Upper lobe of left lung (tissue), 6 donors: ENCODE measurements at places on chromosomes 5 and 9.

DNA sequence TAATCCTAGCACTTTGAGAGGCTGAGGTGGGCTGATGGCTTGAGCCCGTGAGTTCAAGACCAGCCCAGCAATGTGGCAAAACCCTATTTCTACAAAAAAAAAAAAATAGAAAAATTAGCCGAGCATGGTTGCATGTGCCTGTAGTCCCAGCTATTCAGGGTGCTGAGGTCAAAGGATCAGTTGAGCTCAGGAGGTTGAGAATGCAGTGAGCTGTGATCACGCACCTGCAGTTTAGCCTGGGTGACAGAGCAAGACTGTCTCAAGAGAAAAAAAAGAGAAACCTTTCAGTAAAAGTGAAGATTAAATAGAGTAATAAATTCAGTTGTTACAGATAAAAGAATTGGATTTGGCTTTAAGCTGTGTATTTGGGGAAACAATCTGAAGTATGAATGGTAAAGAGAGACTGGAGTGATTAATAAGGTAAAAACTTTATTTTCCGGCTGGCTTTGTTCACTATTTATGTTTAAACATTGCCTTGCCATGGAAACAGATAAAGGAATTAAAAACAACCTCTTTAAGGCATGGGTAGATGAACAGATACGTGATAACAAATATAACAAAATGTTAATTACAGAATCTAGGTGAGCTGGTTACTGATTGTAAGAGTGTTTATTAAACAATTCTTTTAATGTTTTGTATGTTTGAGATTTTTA is 56.0 kb upstream of the PCAT7 start:
- no peak for DNase-seq

- DNase-seq, result no peak
Measured at GRCh38 chr5:172731680-172732074, 39.3 kb downstream of the DUSP1 start.

- no peak for DNase-seq
Measured at GRCh38 chr9:13688990-13689600, 409.6 kb upstream of the MPDZ start.

GRCh38 chr5:5421149-5421960 is 1.1 kb upstream of the ICE1 start:
- DNase-seq, result no peak

GRCh38 chr5:21791304-21791703 is 1061.8 kb downstream of the CDH12 start:
- DNase-seq, result no peak

DNA sequence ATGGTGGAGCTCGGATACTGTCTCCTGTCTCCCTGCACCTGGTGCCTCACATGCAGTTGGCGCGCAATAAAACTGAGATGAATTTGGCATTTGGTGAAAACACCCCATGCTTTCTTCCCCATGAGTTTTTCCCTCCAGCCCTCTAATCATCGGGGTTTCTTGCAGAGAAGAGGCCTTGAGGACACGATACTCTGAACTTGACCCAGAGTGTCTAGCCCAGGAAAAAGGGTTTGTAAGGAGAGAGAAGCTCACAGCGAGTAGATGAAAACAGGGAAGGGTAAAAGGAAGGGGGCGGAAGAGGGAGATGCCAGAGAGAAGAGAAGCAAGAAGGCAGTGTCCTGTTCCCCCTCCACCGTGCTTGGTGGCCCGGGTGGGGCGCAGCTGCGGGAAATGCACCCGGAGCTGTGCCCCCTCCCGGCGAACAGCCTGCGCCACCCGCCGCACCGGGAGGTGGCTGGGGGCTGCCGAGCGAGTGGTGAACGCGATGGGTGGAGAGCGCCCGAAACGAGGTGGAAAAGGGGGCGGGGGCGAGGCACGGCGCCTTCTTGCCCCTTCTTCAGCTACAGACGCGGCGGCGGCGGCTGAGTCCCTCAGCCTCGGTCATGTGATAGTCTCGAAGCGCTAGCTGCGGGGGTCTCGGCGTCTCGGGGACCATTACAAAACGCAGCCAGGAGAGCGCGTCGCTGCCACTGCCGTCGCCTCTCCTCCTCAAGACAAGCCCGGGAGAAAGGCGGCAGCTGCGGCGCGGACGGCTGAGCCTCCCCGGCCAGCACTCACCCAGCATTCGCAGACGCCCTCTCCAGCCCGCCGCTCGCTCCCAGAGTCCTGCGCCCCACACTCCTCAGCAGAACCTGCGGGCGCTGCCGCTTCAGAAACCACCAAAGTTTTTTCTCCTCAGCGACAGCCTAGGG is 1.1 kb upstream of the FOXB2 start:
- no peak for DNase-seq

GRCh38 chr9:114180696-114181606 is 25.6 kb downstream of the COL27A1 start:
- no peak for DNase-seq

GRCh38 chr9:135796784-135797485 is 95.0 kb downstream of the KCNT1 start:
- DNase-seq, result peak; percentile 72

DNA sequence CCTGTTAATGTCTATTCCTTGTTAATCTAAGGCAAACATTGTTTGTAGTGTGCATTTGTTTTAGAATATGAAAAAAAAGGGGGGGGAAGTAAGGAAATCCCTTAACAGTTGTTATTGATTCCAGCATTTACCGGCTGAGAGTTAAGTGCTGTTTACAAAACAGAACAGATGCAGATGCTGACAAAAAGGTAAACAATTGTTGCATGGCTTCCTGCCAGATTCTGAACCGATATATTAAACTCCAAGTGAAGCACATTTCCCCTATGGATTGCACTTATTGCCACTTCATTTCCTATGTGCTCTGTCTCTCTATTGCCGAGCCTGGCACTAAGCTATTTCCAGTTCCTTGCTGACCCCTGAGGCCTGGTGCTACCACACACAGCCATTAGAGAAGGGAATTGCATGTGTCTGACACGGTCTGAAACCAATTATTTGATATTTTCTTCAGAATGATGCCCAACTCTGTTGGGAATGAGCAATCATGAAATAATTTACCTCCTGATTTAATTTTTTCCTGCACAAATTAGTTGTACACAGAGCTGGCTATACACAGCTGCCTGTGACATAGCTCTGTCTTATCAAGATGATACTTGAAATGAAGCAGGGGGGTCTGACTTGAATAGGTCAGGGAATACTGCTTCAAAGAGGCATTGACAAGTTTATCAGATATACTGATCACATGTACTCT is 109.8 kb downstream of the KIAA0825 start:
- no peak for DNase-seq

DNA sequence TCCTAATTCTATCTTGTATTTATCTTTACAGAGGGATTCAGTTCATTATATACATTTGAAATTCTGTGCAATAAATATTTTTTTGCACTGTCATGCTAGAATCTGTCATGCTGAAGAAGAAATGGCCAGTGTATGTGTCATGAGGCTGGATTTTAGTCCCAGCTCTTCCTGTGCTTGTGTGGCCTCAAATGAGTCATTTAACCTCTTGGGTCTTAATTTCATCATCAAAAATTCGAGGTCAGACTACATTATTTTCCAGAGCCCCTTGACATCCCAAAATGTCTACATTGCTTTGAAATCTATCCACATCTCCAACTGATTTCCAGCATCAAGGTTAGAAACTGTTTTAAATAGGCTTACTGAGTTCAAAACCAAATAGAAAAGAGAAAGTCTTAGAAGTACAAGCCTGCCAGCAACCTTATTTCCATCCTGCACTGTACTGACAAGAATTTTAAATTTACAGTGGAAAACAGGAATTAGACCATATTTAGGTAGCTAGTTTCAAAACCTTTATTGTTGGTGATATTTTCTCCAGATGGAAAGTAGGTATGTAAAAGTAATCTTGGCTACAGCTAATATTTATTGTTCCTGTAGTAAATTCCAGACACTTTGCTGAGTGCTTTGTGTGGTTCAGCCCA is 96.7 kb upstream of the MAMDC2 start:
- DNase-seq, result no peak

GRCh38 chr9:127968700-127969383 is 11.9 kb downstream of the EEIG1 start:
- DNase-seq, result no peak

GRCh38 chr5:68490406-68490805 is 274.9 kb downstream of the PIK3R1 start:
- no peak for DNase-seq

DNA sequence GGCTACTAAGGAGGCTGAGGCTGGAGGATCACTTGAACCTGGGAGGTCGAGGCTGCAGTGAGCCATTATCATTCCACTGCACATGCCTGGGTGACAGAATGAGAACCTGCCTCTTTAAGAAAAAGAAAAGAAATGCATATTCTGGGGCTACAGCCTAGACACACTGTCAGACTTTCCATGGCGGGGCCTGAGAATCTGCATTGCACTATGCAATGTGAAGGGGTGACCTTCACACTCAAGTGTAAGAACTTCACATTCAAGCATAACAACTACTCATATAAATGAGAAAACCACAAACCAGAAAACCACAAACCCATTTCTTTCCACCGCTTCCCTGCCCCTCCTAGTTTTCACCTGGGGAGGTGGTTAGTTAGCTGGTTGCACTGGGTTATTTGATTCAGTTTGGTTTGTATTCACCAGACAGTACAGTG is 18.0 kb upstream of the FBP2 start:
- no peak for DNase-seq

GRCh38 chr5:135266303-135266635 is 132.8 kb downstream of the MACROH2A1 start:
- DNase-seq, result no peak

- peak; percentile 94 for DNase-seq
Measured at GRCh38 chr9:63816751-63817621, 1468.0 kb downstream of the FOXD4L5 start.

DNA sequence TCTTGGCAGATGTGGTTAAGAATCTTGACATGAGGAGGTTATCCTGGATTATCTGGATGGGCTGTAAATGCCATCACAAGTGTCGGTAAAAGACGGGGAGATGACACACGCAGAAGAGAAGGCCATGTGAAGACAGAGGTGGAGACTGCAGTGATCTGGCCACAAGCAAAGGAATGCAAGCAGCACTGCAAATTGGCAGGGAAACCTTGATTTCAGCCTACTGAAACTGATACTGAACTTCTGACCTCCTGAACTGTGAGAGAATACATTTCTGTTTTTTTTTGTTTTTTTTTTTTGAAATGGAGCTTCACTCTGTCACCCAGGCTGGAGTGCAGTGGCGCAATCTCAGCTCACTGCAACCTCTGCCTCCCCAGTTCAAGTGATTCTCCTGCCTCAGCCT is 92.4 kb upstream of the NFIL3 start:
- no peak for DNase-seq

DNA sequence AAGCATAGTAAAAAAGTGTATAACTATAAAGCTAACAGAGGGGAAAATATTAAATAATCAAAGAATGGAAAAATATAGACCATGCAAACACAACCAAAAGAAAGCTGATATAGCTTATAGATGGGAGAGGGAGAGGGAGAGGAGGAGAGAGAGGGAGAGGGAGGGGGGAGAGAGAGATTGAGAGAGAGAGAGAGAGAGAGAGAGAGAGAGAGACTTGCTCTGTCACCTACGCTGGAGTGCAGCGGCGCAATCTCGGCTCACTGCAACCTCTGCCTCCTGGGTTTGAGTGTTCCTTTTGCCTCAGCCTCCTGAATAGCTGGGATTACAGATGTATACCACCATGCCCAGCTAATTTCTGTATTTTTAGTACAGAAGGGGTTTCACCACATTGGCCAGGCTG is 110.6 kb downstream of the RAPGEF6 start:
- DNase-seq, result no peak

DNA sequence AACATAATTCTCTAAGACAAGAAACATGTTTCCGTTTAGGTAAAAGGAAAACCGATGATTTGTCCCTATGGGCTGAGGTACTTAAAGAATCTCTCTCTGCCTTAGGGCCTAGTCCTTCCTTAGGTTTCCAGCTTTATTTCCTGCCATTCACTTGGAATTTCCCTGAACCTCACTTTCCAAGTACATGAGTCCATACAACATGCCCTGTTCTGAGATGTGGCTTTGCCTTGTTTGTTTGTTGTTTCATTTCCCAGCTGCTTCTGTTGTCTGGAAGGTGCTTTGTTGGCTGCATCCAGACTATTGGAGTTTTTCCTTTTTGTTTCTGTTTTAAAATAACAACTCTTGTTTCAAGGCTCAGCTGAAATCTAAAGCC is 95.2 kb downstream of the ALDH1A1 start:
- no peak for DNase-seq

DNA sequence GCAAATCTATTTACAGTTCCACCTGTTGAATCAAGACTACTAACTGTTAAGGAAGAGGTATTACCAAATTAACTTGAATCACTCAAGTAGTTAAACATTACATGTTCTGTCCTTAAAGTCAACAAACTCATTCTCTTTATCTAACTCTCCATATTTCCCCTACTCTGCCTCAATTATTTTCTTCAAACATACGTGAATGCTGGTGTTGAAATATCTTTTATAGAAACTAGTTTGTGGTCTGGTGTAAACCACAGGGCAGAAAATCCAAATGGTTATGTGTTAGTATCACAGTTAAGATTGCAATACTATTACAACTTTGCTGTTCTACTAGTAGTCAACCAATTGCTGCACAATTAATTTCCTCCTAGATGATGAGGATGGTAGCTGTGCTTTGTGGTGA is 603.5 kb downstream of the KCTD16 start:
- no peak for DNase-seq

- DNase-seq, result no peak
Measured at GRCh38 chr5:86841000-86841644, 223.4 kb downstream of the COX7C start.

GRCh38 chr5:139611703-139612584 is 36.2 kb upstream of the CXXC5 start:
- no peak for DNase-seq

- DNase-seq, result no peak
Measured at GRCh38 chr9:73215249-73215648, 63.6 kb downstream of the ANXA1 start.

DNA sequence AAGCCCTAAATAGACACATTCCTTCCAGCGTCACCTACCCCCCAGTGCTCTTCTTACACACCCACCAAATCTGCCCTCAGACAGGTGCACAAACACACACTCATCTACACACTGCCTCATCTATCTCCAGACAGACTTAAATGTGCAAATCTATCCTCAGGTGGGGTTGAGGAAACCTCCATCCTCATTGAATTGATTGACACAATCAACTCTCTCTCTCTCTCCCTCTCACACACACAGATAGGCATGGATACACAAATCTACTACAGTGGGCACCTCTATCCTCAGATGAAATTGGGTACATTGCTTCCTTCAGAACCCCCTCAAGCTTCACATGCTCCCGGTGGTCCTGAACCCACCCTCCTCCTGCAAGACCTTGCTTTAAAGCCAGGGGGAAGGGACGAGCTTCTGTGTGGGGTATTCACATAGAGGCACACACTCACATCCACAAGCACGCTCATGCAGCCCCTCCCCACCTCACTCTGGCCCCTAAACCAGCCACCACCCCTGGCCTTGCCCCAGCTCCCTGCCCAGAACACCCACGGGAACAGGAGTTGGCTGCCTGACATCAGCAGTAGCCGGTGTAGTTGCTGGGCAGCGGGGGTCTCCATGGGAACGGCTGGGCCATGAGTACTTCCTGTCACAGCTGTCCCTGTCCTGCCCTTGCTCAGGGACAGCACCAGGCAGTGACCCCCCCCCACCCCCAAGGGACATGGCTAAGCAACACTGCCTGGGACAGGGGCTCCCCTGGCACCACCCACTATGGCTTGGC is 22.8 kb downstream of the PCDH1 start:
- no peak for DNase-seq

GRCh38 chr9:98745470-98745869 is 36.7 kb upstream of the GABBR2 start:
- no peak for DNase-seq
